ENCODE measurements at places on chromosomes 7 and 10.
A peak's percentile ranks its signal among the peaks of the same experiment; 100 is the strongest.

GRCh38 chr7:32347244-32347828 is 142.8 kb downstream of the LSM5 start:
- DNase-seq = peak; percentile 8

- DNase-seq = peak; percentile 71
These were observed 826 bp downstream of the CHPF2 start for GRCh38 chr7:151232917-151233701.

DNA sequence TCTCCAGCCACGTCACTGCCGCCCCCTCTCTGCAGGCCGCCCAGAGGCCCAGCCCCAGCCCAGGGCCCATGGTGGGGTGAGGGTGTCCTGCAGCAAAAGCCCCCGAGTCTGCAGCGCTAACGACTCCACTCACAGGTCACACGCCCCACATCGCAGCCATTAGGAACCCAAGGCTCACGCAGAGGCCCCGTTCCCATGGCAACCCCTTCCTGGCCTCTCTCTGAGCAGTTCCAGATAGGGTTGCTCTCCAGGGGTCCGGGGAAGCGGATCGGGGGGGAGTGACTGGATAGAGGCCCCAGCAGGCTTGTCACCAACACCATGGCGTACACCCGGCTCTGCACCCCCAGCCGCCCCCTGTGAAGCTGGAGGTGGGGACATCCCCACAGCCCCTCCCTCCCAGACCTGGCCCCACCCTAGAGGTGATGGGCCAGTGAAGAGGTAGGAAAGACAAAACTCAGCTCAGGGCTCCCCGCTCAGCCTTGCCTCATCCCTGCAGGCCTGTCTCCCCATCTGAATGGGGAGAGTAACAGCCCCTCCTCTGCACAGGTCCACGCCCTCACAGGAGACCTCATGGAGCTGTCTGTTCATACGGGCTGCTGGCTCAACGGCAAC is 41.2 kb downstream of the TNRC18 start:
- no peak for DNase-seq

DNA sequence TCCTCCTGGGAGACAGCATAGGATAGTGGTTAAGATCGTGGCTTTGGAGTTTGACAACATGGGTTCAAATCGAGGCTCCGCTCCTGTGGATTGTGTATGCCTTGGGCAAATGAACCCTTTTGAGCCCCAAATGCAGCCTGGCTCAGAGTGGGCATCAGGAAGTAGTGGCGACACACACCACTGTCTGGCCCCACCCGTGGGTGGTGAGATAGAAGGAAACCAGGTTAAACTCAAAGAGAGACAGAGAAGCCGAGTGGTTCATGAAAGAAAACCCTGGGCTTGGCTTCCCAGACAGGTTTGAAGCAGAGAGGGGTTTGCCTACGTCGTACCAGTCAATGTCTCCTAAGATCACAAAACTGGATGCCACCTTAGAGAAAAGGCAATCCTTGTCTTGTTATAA is 57.7 kb downstream of the PRTFDC1 start:
- DNase-seq = peak; percentile 32

- no peak for DNase-seq
These were observed 9.0 kb upstream of the PRRT4 start for GRCh38 chr7:128370491-128370890.

GRCh38 chr7:5670183-5670935 is 111.1 kb downstream of the RNF216 start:
- DNase-seq = no peak

- DNase-seq = no peak
These were observed 16.7 kb upstream of the FGL2 start for GRCh38 chr7:77216181-77216845.

- DNase-seq = no peak
These were observed 5.9 kb upstream of the UPF2 start for GRCh38 chr10:12048547-12048946.

DNA sequence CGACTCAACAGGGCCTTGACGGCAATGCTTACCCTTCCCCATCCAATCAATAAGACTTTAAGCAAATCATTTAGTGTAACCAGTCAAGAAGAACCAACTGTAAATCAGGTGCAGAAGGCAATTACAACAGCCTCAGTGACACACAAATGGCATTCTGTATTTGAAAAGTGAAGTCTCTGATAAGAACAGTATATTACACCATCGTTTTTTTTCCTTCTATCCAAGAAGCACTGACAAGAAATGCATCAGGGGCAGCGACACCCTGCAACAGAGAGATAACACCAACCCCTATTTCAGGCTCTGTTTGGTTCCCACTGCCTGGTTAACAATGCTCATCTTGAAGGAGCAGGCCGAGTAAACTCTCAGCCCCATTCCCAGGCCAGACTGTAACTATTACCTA is 204.0 kb upstream of the AOAH start:
- DNase-seq = no peak

All from CD4-positive, alpha-beta T cell treated with Interleukin-2 at 100 ng/mL for 4 hours (primary cell).